ENCODE measurements at places on chromosomes 2 and 18.

GRCh38 chr18:3151399-3152264 is 68.1 kb downstream of the MYOM1 start:
- DNase-seq, result no peak

- DNase-seq, result no peak
These were observed 161.8 kb downstream of the DYSF start for GRCh38 chr2:71614976-71615766.

DNA sequence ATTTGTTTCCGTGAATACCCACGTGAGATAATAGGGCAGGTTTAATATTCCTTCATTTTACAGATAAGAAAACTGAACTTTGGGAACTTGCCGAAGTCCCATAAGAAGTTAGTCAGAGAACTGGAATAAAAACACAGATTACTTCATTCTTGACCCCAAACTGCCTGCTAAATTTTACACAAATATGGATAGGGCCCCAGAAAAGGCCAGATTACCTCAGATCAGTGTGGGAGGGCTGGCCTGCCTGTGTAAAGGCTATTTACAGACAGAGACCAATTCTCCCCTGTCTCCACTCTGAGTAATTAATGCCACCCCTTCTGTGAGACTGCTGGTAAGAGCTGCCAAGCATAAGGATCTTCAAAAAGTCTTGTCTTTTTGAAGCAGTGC is 139.2 kb downstream of the MGAT5 start:
- no peak for DNase-seq

- DNase-seq, result no peak
These were observed 43.2 kb upstream of the ORC2 start for GRCh38 chr2:201006704-201007103.

GRCh38 chr18:2526329-2526728 is 45.0 kb downstream of the METTL4 start:
- no peak for DNase-seq

- no peak for DNase-seq
These were observed 159.4 kb upstream of the GCFC2 start for GRCh38 chr2:75870133-75870532.

DNA sequence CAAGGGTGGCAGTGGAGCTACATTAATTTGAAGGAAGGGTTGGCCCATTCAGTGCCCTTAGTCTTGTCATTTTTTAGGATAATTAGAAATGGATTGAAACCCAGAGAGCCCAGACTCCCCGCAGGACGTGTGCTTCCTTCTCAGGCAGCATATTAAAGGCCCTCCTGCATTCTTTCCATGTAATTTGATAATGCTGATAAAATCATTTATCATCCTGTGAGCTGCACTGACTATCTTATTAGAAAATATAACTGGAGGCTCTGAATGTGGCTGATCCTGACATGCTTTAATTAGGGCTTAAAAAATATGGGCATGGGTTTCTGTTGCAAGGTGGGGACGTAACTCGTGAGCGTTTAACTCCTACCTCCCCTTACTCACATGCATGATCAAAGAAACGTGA is 148.1 kb downstream of the ACKR3 start:
- no peak for DNase-seq

Measured in NCI-H187 treated with DMSO at 0.1 percent for 48 hours (cell line).